Stomach (tissue), 19 donors: ENCODE measurements at places on chromosomes 2 and 18. TPM values are rescaled to one million over a fixed set of nuclear protein-coding genes. Genes with fewer than 3 reads are reported as not detected.

The LHCGR gene
- polyA plus RNA-seq, result 0.25 TPM

The GCFC2 gene
- 15.4 TPM for polyA plus RNA-seq

The SRD5A2 gene
- polyA plus RNA-seq, result not detected

The TAF1B gene
- polyA plus RNA-seq, result 6.2 TPM

The RAB31 gene
- 52.2 TPM for polyA plus RNA-seq

The RAB17 gene
- polyA plus RNA-seq, result 62.9 TPM

The ALPP gene
- polyA plus RNA-seq, result not detected

The EGR4 gene
- not detected for polyA plus RNA-seq

The OXER1 gene
- polyA plus RNA-seq, result 2.0 TPM

- no peak for DNase-seq
- H3K4me3 ChIP-seq, result no peak overlapping the region
- H3K4me1 ChIP-seq, result no peaks in the 10 kb centered on the region
- no peaks in the 10 kb centered on the region for H3K36me3 ChIP-seq
- no peaks in the 10 kb centered on the region for H3K27me3 ChIP-seq
Observed at GRCh38 chr2:188142088-188142487, 149.6 kb upstream of the GULP1 start.

GRCh38 chr2:54642677-54643430 is 80.6 kb upstream of the EML6 start:
- DNase-seq, result no peak
- H3K4me3 ChIP-seq, result no peak overlapping the region
- peaks cover 14% of the 10 kb centered on the region for H3K4me1 ChIP-seq
- H3K27ac ChIP-seq, result no peak overlapping the region

- no peak overlapping the region for H3K27ac ChIP-seq
- H3K27me3 ChIP-seq, result no peaks in the 10 kb centered on the region
- H3K4me3 ChIP-seq, result no peak overlapping the region
- DNase-seq, result no peak
- no peaks in the 10 kb centered on the region for H3K36me3 ChIP-seq
Observed at GRCh38 chr2:1496359-1496821, 83.1 kb downstream of the TPO start.

DNA sequence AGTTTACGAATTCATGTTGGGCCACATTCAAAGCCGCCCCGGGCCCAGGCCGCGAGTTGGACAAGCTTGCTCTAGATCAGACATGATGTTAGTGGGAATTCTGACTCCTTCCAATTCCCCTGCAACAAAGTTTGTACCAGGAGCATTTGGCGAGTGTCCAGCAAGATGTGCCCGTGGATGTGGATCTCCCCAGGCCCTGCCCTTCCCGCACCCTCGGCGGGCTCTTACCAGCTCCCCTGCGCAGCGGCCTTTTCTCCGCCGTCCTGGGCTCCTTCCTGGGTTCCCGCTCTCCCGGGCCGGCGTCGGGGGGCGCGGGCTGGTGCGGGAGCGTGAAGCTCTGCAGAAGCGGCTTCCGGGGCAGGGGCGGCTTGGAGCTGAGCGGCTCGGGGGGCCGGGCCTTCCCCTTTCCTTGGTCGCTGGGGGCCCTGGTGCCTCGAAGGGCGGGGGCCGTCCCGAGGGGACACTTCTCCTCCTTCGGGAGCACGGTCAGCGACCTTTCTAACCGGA is 90.8 kb upstream of the MGAT4A start:
- peaks cover 15% of the 10 kb centered on the region for H3K27me3 ChIP-seq
- peaks cover 9% of the 10 kb centered on the region for H3K36me3 ChIP-seq
- no peak for DNase-seq
- H3K4me1 ChIP-seq, result peaks cover 25% of the 10 kb centered on the region

DNA sequence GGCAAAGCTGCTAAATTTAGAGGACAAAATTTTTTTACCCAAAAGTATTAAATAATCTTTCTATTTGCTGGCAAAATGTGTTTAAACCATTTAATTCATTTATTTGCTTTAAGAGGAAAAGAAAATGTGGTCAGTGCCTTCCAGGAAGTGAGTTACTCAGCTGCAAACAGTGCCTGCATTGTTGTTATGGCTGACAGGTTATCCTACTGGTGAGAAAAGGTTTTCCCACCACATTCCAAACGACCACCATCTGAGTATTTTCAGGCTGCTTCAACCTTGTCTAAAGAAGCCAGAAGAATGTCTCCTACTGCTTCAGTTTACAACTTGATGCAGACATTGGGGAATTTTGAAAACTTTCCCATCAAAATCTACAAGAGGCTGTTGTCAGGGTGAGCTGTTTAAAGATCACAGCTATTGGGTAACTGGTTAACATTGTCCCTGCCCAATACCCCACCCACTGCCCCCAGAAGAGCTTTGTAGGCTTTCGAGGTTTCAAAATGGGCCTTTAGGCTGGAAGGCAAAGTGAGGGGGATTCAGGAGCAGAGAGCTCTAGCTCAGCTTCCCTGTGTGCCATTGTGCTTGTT is 461.3 kb upstream of the FANCL start:
- no peak overlapping the region for H3K27ac ChIP-seq
- no peaks in the 10 kb centered on the region for H3K27me3 ChIP-seq
- no peak for DNase-seq
- no peaks in the 10 kb centered on the region for H3K4me1 ChIP-seq
- H3K36me3 ChIP-seq, result no peaks in the 10 kb centered on the region

- no peaks in the 10 kb centered on the region for H3K27me3 ChIP-seq
- no peak for DNase-seq
- no peak overlapping the region for H3K4me3 ChIP-seq
- peaks cover 36% of the 10 kb centered on the region for H3K36me3 ChIP-seq
Observed at GRCh38 chr2:210020138-210020537, 17.7 kb downstream of the RPE start.

DNA sequence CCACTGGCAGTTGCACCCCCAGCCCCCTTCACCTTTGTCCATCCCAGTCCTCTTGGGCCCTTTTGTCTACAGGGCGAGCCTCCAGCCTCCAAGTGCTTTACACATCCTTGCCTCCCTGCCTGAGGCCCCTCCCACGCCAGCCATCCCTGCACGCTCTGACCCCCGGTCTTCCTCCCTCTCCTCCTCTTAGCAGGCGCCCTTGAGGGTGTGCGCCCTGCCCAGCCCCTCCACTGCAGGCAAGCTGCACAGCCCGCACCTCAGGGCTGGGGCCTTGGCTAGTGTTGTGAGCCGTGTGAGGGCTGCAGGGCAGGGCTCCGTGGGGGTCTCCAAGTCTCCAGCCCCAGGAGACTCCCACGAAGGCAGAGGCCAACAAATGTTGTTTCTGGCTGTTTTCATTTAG is 6.9 kb downstream of the BOK start:
- H3K27me3 ChIP-seq, result no peaks in the 10 kb centered on the region
- peaks cover 60% of the 10 kb centered on the region for H3K4me1 ChIP-seq
- no peak overlapping the region for H3K4me3 ChIP-seq
- H3K36me3 ChIP-seq, result peaks cover 18% of the 10 kb centered on the region
- DNase-seq, result no peak

GRCh38 chr2:28895189-28895893 is 874 bp downstream of the WDR43 start:
- H3K36me3 ChIP-seq, result no peaks in the 10 kb centered on the region
- peak; percentile 55 for DNase-seq
- H3K4me3 ChIP-seq, result peak overlapping the region; percentile 97
- H3K27me3 ChIP-seq, result no peaks in the 10 kb centered on the region
- H3K27ac ChIP-seq, result peak overlapping the region; percentile 82

DNA sequence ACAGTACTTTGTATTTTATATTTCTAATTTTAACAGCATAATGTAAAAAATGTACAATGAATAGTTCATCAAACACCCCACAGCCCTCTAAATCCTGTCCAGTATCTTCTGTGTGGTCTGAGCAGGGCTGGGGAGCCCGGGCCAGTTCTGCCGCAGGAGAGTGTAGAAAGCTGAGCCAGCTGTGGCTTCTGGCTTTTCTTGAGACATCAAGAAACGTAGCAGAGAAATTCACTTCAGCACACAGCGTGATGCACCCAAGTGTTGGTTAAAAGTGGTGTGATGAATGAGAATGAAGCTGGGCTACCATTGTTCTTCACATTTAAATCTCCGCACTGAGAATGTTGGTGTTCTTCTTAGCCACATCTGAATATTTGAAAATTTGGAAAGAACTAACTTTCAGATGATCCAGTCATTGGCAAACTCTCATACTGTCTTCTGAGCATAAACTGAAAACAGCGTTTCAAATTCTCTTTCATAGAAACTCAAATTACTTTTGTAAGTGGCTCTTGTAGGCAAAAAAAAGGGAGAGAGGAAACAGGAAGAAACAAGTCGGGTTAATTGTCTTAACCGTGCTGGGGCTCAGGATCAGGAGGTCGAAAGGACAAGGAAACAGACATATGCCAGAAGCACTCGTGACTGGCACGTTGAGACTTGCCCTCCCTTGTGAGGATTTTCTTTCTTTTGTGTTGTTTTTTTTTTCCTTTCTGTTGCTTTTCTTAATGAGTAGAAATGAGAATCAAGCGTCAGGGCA is 23.4 kb upstream of the TMEM87B start:
- no peaks in the 10 kb centered on the region for H3K36me3 ChIP-seq
- DNase-seq, result peak; percentile 57
- H3K27ac ChIP-seq, result peak overlapping the region; percentile 64
- no peak overlapping the region for H3K4me3 ChIP-seq
- peaks cover 24% of the 10 kb centered on the region for H3K4me1 ChIP-seq

DNA sequence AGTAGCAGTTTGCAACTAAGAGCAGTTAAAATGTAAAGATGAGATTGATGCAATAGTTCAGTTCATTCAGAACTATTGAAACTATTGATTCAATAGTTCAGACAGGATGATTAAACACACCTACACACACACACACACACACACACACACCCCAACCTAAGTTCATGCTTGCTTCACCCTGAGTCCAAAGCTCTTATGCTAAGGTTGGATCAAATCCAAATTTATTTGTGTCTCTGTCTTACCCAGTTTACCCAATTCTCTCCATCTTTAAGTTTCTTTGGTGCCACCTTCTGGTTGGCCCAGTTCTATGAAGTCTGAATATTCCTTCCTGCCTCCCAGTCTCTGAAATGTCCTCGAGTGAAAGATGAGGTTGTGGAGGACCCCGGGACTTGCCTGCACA is 5.1 kb downstream of the SERPINB8 start:
- H3K4me3 ChIP-seq, result no peak overlapping the region
- H3K4me1 ChIP-seq, result peaks cover 31% of the 10 kb centered on the region
- DNase-seq, result no peak
- no peaks in the 10 kb centered on the region for H3K36me3 ChIP-seq
- no peak overlapping the region for H3K27ac ChIP-seq

GRCh38 chr18:55420665-55421307 is 167.2 kb downstream of the TCF4 start:
- no peaks in the 10 kb centered on the region for H3K27me3 ChIP-seq
- H3K4me3 ChIP-seq, result peak overlapping the region; percentile 11
- DNase-seq, result peak; percentile 36
- H3K27ac ChIP-seq, result peak overlapping the region; percentile 70

GRCh38 chr2:43226558-43226954 is at the start of gene ZFP36L2:
Gene ZFP36L2 (minus strand): TSS chr2:43226606. CDS start chr2:43226315, 291 bp downstream.
- no peaks in the 10 kb centered on the region for H3K27me3 ChIP-seq
- peak within 1 kb of the TSS; percentile 97 for H3K27ac ChIP-seq
- DNase-seq, result peak; percentile 97
- H3K4me1 ChIP-seq, result peaks cover 39% of the 10 kb centered on the region
- peak within 1 kb of the TSS; percentile 82 for H3K4me3 ChIP-seq

DNA sequence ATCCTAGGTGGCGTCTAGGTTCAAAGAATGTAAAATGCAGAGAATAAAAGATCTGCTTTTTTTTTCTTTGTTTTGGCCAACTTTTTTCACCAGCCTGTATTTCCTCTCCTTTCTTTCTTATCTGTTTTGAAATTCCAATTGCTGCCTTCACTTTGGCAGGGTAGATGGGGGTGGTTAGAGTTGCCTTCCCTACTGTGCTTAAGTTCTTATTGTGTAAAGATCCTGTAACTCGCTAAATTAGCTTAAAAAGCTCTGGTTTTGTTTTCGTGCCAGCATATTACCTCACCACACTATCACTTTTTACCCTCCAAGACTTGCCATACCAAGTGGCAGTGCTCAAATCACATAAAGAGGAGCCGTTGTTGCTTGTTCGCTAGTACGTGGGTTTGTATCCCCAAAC is 921.7 kb downstream of the DPP10 start:
- no peaks in the 10 kb centered on the region for H3K4me1 ChIP-seq
- H3K27me3 ChIP-seq, result no peaks in the 10 kb centered on the region
- H3K4me3 ChIP-seq, result no peak overlapping the region
- H3K36me3 ChIP-seq, result no peaks in the 10 kb centered on the region

- H3K27ac ChIP-seq, result no peak overlapping the region
- no peaks in the 10 kb centered on the region for H3K27me3 ChIP-seq
- no peak overlapping the region for H3K4me3 ChIP-seq
- H3K4me1 ChIP-seq, result no peaks in the 10 kb centered on the region
- H3K36me3 ChIP-seq, result no peaks in the 10 kb centered on the region
- DNase-seq, result no peak
Observed at GRCh38 chr2:42008241-42008921, 39.4 kb upstream of the PKDCC start.

DNA sequence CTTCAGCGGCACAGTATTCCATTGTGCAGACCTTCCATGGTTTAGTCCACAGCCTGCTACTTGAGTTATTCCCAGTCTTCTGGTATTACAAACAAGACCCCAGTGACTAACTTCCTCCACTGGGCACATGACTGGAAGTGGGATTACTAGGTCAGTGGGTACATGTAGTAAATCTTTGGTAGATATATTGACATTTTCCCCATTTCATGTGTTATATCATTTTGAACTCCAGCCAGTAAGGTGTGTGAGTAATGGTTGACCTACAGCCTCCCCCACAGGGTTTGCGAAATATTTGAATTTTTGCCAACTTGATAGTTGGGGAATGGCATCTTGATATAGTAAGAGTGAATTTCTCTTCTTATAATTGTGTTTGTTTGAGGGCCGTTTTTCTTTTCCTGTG is 58.8 kb downstream of the RNF144A start:
- H3K27ac ChIP-seq, result no peak overlapping the region
- DNase-seq, result peak; percentile 41
- no peaks in the 10 kb centered on the region for H3K27me3 ChIP-seq
- H3K36me3 ChIP-seq, result no peaks in the 10 kb centered on the region
- no peak overlapping the region for H3K4me3 ChIP-seq

DNA sequence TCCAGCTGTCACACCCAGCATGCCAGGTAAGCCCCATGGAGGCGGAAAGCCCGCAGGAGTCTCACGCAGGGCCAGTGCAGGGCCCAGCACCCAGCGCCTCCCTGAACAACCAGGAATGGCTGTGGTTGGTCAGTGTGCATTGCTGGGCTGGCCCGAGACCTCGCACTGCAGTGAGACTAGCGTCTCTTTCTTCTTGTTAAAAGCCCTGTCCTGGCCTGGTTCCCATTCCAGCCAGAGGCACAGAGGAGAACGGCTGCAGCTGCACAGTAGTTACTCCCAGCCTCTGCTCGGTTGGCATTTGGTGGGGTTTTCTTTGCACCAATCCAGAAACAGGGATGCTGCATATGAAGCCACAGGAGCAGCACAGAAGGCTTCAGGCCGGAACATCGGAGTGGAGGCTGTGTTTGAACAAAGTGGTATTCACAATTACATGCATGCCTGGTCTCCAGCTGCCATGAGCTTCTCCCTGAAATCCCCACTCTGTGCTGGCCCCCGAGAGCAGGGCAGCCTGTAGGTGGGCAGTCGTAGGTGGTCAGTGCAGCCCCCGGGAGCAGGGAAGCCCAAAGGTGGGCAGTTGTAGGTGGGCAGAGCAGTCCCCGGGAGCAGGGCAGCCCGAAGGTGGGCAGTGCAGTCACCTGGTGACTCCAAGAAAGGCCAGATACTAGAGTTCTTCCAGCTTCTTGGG is 163.7 kb upstream of the PXDN start:
- H3K27me3 ChIP-seq, result peaks cover 46% of the 10 kb centered on the region
- H3K4me1 ChIP-seq, result no peaks in the 10 kb centered on the region
- no peak overlapping the region for H3K27ac ChIP-seq
- H3K4me3 ChIP-seq, result no peak overlapping the region
- peak; percentile 32 for DNase-seq

GRCh38 chr2:232419245-232420072 is 12.8 kb downstream of the ALPG start:
- no peaks in the 10 kb centered on the region for H3K36me3 ChIP-seq
- H3K4me3 ChIP-seq, result peak overlapping the region; percentile 37
- H3K27ac ChIP-seq, result no peak overlapping the region
- DNase-seq, result peak; percentile 28
- peaks cover 27% of the 10 kb centered on the region for H3K27me3 ChIP-seq
